ENCODE measurements at places on chromosomes 16 and 17.

- DNase-seq = no peak
Observed at GRCh38 chr17:82235775-82236141, 6.9 kb downstream of the SLC16A3 start.

DNA sequence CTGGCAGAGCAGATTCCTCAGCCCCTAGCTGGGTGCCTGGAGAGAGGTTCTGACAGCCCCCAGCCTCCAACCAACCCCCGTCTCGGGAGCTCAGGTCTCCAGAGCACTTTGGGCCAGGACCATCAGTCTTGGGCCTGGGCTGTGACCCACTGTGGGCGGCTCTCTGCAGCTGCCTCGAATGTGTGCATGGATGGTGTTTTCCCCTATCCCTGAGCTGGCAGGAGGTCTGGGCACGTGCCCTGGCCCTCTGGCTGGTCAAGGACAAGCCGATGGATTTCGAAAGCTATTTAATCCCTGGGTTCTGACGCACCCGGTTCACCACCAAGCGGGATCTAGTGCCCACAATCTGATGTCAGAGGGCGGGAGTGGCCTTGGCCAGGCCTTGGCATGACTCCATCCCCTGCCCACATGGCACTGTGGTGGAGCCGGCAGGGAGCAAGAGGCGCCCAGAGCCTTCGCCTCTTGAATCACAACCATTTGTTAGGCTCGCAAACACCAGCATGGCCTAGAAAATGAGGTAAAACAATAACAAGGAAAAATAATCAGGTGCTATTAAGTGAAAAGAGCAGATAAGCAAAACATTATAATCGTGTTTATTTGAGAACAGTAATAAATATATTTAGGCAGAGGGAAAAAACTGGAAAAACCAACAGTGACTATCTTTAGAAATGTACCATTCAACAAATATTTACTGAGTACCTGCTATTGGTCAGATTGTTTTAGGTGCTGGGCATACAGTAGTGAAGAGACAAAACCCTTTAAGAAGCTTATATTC lies 69.3 kb upstream of the TOB1 start:
- DNase-seq = no peak

- no peak for DNase-seq
Observed at GRCh38 chr17:73803964-73804435, 159.8 kb upstream of the SDK2 start.

- DNase-seq = no peak
Observed at GRCh38 chr17:82049106-82049505, 2.5 kb downstream of the RFNG start.

DNA sequence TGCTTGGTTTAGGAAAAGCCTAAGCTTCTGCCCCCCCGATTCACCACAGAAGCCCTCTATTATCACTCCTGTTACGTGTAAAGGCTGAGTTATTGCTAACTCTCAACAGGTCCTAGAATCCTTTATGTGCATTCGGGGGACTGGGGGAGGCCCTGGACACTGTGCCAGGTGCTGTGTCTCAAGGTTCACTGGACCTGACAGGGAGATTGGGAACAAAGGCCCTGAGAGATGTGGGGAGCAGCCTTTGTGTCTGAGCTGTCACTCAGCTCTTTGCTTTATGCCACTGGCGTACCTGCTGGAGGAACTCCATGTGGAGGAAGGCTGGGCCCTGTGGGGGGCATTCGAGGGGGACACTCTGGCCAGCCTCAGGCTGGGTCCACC lies 65.9 kb downstream of the METRNL start:
- no peak for DNase-seq

DNA sequence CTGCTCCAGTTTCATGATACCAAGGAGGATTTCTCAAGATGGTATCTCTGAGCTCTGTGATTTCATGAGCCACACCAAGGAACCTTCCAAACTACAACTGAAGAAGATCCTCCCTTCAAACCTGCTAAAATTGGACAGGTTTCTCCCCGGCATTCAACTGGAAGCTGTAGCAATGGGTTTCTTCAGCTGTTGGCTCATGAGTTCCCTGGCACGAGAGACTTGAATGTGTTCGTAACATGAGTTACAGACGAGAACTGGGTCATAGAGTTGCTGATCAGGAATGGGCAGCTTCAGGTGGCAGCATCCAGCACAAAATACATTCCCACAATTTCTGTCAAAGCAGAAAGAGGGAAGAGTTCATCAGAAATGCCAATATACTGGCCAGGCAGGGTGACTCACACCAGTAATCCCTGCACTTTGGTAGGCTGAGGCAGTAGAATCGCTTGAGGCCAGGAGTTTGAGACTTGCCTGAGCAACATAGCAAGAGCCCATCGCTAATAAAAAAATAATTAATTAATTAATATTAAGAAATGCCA lies 3.4 kb upstream of the HSF5 start:
- DNase-seq = no peak

- DNase-seq = no peak
Observed at GRCh38 chr17:34671191-34671590, 91.8 kb downstream of the TMEM132E start.

GRCh38 chr17:55259684-55260111 lies 5.1 kb upstream of the HLF start:
- no peak for DNase-seq

DNA sequence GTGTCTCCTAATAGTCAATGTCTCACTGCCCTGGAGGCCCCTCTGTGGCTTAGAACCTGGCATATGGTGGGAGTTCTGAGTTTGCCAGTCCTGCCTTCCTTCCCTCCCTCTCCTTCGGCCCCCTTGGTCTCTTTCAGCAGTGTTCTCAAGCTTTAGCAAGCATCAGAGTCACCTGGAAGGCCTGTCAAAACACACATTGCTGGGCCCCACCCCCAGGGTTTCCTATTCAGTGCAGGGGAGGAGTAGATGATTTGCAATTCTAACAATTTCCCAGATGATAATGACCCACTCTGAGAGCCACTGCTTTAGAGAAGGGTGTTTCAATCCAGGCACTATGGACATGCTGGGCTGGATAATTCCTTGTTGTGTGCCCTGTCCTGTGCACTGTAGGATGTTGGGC lies 26.4 kb upstream of the TMEM220 start:
- no peak for DNase-seq

- no peak for DNase-seq
Observed at GRCh38 chr16:67238806-67239470, 8.3 kb downstream of the FHOD1 start.

DNA sequence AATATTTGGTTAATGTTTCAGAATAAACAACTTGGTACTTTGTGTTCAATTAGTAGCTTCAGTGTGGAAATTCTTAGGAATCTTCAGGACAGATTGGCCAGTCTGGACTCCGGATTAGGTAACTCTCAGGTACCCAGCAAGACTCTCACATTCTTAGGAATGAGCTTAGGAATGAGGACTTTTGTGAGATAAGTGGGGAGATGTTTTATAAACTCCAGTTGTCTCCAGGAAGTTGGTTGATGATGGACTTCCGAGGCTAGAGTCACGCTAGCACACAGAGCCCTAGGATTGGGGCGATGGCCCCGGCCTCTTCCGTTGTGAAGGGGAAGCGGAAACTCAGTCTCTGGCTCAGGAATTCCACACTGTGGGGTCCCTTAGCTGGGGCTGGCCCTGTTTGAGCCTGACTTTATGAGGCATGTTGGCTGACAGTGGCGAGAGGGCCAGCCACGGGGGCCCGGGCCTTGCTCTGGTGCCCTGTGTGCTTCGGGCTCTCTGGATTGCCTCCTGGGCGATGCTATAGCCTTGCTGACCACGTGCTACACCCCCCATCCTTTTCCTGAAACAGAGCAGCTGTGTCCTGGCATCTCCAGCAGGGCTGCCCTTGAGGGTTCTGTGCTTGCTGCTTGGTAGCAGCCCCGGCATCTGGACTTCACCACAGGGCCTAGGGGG lies 32.4 kb downstream of the RAB11FIP3 start:
- no peak for DNase-seq

- no peak for DNase-seq
Observed at GRCh38 chr16:4246777-4247459, 5.0 kb upstream of the SRL start.

GRCh38 chr16:77584205-77584859 lies 138.0 kb upstream of the NUDT7 start:
- DNase-seq = no peak

GRCh38 chr16:890217-890616 lies 80.6 kb downstream of the LMF1 start:
- DNase-seq = no peak

- DNase-seq = no peak
Observed at GRCh38 chr17:47239967-47240651, 13.5 kb upstream of the ITGB3 start.

- no peak for DNase-seq
Observed at GRCh38 chr16:7646821-7647500, 314.3 kb downstream of the RBFOX1 start.

DNA sequence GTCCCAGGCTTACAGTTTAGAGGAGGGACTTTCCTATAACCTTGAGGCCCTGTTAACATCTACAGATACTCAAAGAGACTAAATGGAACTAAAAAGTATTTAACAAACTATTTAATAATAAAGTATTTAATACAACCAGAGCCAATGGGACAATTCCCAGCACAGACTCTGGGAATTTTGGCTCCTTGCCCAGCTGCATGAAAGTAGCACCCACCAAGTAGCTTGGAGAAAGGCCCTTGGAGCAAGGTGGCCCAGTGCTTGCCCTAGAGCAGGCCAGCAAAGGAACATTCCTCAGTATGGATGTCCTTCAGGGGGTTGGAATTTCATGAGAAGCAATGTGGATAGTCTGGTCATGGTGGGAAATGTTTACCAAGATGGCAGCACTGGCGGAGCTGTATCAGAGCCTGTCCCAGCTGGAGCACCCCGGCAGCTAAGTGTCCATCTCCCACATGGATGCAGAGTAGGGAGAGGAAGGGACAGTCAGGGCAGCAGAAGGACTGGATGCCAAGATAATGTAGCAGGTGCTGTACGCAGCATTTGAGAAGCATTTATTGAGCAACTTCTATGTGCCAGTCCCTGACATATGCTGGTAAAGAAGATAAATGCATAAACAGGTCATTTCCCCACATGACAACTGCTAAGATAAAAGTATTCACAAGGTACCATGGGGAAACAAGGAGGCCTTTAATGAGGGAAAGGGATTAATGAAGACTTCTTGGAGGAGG lies 5.2 kb upstream of the SMARCD2 start:
- DNase-seq = no peak

DNA sequence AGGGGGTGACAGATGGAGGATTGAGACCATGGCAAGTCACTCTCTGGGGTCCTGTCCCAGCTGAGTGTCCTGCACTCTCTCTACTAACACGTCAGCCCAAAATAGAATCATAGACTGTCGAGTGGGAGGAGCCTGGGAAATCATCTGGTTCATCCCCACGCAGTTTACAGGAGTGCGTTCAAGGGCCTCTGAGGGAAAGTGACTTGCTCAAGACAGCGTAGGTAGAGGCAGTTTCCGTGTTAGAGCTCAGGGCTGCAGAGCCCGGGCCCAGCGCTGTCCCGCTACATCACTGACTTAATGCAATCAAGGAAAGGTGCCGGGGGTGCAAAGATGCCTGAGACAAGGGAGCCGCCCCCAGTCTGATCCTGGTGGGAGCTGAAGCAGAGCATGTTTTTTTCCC lies 10.3 kb downstream of the GSG1L2 start:
- DNase-seq = no peak

GRCh38 chr16:87025676-87026075 lies 291.5 kb downstream of the C16orf95 start:
- no peak for DNase-seq

DNA sequence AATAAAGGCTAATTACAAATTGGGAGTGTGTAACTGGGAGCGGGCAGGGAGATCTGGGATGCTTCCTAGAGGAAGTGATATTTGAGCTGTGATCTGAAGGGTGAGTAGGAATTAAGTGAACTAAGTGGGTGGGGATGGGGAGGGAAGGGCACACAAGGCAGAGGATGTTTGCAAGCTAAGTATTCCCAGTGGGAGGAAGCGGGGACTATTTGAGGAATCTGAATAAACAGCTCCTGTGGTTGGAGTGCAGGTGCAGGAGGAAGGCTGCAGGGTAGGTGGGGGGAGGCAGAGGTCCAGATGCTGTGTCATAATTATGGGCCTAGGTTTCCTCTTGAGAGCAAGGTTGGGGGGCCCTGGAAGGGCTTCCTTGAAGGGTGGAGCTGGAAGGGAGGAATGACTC lies 102.1 kb upstream of the HS3ST2 start:
- no peak for DNase-seq

DNA sequence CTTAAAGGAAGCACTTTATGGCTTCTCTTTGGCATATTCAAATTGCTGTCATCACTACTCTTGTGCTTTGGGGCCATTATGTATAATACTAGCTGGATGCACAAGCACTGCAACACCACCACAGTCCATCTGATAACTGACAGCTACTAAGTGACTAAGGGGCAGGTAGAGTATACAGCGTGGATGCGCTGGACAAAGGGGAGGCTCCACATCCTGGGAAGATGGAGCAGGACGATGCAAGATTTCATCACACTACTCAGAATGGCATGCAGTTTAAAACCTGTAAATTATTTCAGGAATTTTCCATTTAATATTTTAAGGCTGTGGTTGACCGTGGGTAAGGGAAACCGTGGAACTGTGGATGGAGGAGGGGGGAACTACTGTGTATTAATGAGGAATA lies 25.0 kb downstream of the MPRIP start:
- no peak for DNase-seq

DNA sequence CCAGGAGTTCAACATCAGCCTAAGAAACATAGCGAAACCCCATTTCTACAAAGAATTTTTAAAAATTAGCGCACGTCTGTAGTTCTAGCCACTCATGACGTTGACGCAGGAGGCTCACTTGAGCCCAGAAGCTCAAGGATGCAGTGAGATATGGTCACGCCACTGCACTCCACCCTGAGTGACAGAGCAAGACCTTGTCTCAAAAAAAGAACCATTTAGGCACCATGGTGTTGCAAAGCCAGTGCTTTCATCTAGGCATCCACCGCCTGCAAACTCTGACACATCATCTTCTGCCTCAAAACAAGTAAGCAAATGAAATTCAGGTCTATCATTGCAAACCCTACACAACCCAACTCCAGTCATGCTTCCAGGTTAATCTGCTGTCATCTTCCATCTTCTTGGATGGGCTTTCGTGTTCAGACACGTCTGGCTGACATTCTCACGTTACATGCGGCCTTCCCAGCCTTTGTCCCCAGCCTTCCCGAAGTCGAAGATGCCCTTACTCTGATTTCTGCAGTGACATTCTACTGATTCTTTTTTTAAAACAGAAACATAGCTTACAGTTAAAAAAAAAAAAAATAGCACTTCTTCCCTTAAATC lies 8.9 kb downstream of the ANKRD11 start:
- no peak for DNase-seq
